ENCODE measurements at places on chromosomes 1 and 21.

GRCh38 chr21:34199121-34199910 is 125.9 kb downstream of the MRPS6 start:
- no peak for DNase-seq

DNA sequence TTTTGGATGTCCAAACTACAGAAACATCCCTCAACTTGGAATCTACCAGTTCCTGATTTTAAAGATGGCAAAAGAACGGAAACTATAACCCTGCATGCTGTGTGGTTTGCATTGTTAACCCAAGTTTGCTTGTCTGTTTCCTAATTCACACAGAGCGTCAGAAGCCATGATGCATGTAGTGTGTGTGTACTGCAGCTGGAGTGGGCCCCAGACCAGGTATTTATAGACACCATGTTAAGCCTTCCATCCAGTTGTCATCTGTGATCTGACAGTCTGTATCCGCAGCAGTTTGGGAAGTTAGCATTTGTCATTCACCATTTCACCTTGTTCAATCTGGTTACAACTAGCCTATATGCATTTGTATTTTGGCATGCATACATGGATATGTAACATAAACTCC is 27.7 kb upstream of the PLEKHM2 start:
- DNase-seq, result no peak

DNA sequence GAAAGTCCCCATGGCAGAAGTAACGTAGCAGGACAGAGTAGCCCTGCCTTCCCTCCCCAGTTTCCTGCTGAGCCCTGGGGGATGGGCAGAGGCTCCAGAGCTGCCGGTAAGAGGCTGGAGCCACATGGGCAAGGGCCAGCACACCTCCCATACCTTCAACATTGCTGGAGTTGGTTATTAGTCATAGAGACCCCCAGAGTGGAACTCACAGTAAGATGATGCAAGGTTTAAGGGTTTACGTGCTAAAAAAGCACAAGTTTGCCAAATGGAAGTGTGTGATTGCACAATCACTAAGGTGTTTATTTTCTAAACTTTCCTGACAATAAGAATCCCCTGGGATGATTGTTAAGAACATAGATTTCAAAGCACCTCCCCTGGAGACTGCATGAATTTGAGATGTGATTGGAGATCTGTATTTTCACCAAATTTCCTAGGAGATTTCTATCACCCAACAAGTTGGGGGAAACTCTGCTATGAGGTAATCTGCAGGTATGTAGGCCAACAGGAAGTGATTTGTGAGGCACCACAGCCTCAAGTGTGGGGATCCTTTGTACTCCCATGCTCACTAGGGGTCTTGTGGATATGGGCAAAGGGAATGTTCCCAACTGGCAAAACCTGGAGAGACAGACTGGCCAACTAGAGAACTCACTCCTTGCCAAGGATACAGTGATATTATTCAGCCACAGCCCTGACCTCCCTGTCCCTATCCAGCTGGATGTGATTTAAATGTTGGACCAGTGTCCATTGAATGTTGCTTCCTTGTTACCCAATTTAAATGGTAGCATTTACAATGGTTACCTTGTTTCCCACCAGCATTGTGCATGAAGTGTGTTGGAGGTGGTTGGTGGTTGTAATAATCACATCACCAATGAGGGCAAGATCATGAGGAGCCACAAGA is 37.1 kb upstream of the CSF1 start:
- peak; percentile 29 for DNase-seq

DNA sequence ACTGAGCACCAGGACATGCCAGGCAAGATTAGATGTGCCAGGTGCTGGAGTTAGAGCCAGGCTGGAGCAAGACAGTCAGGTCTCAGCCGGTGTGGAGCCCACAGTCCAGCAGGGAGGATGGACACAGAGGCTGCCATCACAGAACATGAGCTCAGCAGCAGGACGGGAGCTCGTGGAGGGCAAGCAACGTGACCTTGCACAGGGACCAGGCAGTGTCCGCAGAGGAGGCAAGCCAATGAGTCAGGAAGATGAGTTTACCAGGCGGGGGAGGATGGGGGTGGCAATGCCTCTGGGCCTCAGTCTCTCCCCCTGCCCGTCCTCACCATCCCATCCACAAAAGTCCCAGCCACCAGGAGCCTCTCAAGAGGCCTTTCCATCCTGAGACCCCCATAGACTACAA is 20.7 kb upstream of the ZC3H12A start:
- no peak for DNase-seq

All from CD4-positive, alpha-beta T cell treated with Interleukin-17A for 1 hour (primary cell).